ENCODE measurements at places on chromosomes 2 and 18.

- DNase-seq: no peak
Measured at GRCh38 chr2:122883849-122884248, 1128.4 kb downstream of the TSN start.

GRCh38 chr2:53317861-53318260 is 449.7 kb upstream of the CHAC2 start:
- DNase-seq: no peak

DNA sequence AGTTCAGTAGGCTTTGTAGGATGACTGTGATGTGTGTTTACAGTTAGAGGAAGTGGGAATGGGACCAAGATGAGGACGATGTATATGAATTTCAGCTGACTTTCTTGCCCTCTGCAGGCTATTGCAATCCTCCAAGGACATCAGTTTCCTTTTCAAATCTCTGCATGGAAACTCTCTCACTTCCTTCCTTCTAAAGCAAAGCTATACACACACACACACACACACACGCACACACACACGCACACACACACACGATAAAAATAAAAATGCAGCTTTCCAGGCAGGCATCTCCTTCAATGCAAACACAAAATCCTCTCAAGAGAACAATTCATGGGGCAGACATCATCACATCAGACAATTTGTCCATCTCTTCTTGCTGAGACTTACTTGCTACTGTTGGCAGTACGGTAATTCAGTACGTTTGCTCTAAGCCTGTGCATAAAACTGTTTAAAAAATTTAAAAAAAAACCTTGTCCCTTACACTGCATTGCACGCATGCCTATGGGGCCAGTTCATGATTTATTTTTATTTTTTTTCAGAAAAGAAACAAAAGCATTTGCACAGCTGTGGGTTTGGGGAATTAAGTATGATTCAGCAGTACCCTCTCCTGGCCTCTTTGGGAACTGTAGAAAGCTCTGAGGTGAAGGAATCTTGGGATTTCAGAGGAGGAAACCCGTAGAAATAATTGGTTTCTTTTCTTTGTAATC is 27.1 kb upstream of the ICOS start:
- DNase-seq: no peak

DNA sequence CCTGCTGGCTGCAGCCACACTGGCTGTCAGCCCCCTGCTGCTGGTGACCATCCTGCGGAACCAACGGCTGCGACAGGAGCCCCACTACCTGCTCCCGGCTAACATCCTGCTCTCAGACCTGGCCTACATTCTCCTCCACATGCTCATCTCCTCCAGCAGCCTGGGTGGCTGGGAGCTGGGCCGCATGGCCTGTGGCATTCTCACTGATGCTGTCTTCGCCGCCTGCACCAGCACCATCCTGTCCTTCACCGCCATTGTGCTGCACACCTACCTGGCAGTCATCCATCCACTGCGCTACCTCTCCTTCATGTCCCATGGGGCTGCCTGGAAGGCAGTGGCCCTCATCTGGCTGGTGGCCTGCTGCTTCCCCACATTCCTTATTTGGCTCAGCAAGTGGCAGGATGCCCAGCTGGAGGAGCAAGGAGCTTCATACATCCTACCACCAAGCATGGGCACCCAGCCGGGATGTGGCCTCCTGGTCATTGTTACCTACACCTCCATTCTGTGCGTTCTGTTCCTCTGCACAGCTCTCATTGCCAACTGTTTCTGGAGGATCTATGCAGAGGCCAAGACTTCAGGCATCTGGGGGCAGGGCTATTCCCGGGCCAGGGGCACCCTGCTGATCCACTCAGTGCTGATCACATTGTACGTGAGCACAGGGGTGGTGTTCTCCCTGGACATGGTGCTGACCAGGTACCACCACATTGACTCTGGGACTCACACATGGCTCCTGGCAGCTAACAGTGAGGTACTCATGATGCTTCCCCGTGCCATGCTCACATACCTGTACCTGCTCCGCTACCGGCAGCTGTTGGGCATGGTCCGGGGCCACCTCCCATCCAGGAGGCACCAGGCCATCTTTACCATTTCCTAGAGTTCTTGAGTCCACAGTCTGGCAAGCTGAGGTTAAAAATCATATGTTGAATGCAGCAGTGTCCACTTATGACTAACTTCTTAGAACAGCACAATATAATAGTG is 741 bp downstream of the GPR148 start:
- no peak for DNase-seq

DNA sequence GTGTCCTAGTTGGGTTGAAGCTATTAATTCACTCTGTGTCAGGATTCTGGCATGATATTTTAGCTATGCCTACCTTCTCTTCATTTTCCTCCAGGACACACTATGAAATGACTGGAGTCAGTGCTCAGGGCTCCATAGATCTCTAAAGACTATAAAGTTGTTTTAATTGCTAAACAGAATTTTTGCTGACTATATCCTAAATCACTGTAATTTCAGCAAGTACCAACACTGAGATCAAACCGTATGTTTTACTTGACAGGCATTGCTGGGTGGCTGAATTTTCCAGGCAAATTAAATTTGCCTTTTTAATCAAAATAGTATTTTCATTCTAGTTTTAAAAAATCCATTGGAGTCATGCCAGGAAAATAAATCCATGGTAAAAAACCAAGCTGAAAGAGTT is 138.1 kb downstream of the LRP1B start:
- DNase-seq: no peak

DNA sequence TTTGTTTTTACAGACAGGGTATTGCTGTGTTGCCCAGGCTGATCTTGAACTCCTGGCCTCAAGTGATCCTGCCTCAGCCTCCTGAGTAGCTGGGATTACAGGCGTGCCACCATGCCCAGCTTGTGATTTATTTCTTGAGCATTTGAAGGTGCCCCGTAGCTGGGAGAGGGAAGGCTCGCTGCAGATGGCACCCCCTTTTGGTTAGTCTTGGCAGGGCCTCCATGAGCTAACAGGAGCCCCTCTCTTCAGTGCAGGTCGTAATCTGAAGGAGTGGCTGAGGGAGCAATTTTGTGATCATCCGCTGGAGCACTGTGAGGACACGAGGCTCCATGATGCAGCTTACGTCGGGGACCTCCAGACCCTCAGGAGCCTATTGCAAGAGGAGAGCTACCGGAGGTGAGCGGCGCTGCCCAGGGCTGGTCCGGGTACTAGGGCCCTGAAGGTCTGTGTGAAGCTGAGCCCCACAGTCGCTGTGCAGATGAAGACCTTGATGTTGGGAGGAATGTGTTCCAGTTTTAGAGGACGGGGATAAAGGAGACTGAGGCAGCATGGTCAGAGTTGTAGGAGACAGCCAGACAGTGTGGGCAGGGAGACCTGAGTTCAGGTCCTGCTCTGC is 6.7 kb downstream of the ASB1 start:
- DNase-seq: no peak
